Ovary (tissue), 10 donors: ENCODE measurements at places on chromosomes 1 and 21.

GRCh38 chr1:156551066-156551643 lies 21.2 kb downstream of the IQGAP3 start:
- DNase-seq = no peak

- no peak for DNase-seq
Measured at GRCh38 chr1:161719325-161719611, 2.1 kb upstream of the FCRLB start.

GRCh38 chr1:183233113-183233512 lies 47.0 kb downstream of the LAMC2 start:
- no peak for DNase-seq

DNA sequence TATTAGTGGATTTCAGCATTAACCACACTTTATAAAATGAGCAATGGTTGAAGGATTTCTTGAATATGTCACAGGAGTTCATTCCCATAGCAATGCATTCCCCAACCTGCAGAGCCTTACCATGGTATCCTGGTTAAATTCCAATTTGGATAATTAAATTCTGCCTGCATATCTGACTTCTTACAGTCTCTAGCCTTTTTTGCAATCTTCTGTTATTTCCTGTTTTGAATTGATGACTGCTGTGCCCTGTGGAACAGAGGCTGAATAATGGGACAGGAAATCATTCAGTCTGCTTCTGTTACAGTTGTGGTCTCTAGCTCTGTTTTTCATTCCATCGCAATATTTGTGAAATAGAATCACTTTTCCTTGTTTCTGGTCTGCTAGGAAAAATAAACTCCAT lies 1823.9 kb downstream of the PLA2G4A start:
- no peak for DNase-seq

DNA sequence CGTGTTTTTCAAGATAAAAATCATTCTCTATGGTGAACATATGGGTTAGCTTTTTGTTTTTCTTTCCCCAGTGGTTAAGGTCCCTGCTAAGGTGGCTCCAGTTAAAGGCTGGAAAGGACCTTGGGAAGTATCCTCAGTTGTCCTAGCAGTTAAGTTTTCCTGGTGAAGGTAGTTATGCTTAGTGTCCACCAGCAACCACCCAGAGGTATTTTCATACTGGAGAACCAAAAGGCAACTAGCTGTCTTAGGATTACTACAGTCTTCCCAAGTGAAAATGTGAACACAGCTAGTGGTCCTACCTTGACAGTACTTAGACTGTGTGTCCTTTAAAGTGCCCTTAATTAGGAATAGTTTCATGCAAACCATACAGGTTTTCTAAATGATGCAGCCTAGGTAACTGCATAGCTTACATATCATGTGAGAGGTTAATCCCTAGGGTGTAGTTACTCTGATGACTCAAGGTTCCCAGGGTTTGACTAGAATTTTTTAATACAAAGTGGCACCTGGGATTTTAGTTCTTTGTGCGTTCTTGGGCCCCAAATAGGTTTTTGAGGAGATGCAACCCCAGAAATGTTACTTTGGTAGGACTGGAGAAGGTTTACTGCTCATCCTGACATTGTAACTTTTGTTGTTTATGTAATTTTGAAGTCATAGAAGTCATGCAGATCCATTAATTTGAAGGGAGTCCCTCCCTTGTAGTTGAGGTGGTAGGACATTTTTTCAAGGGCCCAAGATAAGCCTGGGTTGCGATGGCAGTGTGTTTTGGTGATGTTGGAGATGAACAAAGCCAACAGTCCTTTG lies 36.5 kb downstream of the YY1AP1 start:
- DNase-seq = no peak

GRCh38 chr1:154157520-154158306 lies 2.8 kb upstream of the NUP210L start:
- DNase-seq = no peak

DNA sequence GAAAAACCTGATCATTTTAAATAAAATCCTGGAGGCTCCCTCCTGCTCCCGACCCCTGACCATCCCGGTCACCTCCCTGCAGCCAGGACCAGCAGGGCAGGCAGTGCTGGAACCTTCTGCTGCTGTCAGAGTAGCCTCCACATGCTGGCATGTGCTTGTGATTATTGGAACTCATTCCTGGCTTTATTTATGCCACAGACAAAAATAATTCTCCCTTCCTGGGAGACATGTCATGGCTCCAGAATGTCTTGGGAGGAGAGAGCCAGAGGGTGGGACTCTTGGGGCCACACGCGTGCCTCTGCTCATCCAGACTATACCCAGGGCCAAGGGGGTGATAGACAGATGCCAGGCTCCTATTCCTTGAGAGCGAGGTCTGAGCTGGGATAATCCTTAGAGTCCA lies 183.6 kb upstream of the RAB4A start:
- DNase-seq = no peak

DNA sequence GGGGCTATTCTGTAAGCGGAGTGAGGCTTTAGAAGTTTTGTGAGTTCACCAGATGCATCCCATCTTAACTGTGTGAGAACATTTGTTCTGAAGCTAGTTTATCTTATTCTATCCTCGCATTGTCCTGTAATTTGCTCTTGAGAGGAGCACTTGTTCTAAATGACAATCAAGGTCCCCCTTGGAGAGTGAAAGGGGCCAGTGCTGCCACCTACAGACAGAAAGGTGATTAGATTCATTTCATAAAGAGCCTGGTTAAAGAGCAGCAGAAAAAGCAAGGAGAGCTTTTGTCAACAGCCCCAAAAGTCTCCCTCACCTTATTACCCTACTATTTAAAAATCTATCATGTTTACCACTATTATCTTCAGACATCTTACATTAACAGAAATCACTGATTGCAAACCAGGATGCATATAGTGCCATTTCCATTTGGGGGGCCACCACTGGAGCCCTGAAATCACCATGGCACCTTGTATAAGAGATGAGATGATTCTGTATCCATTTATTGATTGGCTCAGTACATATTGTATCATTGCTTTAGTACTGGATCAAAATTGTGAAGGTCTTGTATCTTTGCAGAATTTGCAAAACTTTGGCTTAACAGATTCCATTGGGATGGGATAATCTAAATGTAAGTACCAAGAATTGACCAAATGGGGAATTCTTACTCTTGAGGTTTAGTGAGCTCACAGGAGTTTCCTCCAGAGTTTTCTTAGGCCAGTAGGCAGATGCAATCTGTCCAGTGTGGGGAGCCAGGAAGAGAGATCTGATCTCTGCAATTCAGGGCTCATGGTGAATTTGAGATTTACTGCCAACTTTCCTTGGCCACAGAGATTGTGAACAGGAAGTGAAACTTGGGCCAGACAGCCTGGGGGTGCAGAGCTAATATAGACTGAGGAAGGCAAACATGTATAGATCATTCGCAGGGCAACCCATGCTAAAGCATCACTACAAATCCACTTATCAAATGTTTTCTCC lies 64.3 kb upstream of the TRABD2B start:
- DNase-seq = no peak
